ENCODE measurements at places on chromosomes 1 and 21.

DNA sequence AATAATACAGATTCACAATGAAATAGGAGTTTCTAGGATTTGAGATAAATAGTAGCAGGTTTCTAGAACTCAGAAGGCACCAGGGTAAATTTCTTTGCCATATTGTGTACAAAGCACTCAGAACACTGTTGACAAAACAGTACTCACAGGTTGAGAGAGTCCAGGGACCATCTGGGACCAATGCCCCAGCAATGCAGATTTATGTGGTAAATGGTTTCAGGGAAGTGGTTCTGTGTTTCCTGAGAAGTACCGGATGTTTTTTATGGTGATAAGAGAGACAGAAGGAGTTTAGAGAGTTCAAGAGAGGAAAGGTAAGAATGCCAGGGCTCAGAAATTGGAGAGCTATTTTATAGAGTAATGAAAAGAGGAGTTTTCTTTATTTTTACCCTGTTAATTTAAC is 29.6 kb upstream of the DIPK1A start:
- no peak for DNase-seq

GRCh38 chr1:226304291-226304955 is 4.5 kb downstream of the LIN9 start:
- DNase-seq = no peak

DNA sequence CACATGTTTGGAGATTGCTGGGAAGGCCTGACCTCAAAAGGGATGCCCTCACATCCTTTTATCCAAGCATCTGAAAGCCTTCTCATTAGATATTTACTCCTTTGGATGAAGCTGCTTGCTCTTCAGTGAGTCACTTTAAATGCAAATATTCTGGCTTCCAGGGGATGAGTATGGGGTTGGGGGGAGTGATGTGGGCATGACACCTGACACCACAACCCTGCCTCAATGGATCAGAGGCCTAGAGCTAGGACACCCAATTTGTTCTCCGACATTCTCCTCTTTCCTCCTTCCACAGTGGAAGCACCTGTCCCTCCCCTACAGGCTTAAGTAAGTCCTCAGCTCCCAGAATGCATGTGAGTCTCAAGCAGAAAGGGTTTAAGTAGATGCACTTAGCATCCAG is 238.3 kb downstream of the OMA1 start:
- no peak for DNase-seq

DNA sequence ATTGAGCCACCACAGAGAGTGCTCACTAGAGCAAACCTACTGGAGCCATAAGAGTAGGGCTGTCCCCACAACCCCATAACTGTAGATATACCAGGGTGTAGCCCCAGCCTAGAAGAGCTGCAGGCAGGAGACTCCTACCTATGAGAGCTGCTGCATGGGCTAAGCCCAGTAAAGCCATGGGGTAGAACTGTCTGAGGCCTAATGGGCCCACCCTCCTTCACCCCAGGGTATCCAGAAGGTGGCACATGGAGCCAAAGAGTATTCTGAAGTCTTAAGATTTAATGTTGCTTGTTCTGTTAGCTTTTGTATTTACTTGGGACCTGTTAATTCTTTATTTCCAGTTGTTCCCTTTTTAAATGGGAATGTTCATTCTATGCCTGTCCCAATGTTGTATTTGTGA is 1193.7 kb upstream of the ADGRL2 start:
- DNase-seq = no peak

DNA sequence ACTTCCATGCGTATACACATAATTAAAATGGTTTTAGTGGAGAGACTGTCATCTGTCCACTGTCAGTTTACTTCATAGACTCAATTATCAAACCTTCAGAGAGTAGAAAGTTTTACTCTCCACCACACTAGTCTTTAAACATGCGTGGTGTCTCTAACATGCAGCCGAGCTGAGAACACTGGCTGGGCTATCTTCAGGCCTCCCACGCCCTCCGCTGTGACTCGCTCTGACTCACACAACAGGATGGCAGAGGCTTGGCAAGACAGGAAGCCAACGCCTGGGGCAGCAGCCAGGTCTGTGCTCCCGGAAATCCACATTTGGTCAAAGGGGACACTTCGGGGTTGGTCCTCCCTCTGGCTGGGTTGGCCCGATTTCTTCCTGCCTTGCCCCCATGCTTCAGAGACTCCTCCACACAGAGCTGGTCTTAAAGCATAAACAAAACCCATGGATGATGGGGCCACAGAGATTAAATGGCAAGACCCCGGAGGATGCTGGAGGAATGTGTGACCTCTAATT is 22.7 kb upstream of the IFNGR2 start:
- DNase-seq = peak; percentile 84

DNA sequence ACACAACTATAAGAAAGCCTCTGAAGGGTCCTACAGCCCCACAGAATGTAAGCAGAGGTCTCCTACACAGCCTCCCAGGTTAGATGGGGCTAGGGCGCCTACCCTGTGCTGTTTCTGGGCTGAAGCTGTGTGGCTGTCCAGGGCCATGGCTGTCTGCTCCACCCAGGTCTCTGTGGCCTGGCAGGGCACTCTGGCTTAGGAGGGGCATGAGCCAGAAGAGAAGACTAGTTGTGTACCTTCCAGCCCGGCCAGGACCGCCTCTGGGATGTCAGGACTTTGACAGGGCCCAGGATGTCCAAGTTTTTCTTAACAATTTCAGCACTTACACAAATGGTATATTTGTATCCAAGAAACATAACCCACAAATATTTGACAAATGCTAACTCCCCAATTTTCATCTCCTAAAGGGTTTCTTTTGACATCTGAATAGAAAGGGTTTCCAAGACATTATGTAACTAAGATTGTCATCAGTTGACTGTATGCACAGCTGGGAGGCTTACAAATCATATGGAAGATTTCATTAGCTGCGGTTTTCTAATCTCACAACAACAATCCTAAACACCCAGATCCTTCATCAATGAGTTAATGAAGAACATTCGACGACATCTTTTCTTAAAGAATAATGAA is 80.5 kb downstream of the HSF2BP start:
- DNase-seq = no peak

GRCh38 chr1:40951943-40952743 is 27.4 kb upstream of the CTPS1 start:
- DNase-seq = peak; percentile 78

- DNase-seq = no peak
Measured at GRCh38 chr1:197967066-197967465, 49.9 kb downstream of the LHX9 start.

- no peak for DNase-seq
Measured at GRCh38 chr1:27036718-27037117, 24.1 kb upstream of the TENT5B start.

GRCh38 chr1:95640746-95641145 is 406.7 kb downstream of the RWDD3 start:
- DNase-seq = no peak

DNA sequence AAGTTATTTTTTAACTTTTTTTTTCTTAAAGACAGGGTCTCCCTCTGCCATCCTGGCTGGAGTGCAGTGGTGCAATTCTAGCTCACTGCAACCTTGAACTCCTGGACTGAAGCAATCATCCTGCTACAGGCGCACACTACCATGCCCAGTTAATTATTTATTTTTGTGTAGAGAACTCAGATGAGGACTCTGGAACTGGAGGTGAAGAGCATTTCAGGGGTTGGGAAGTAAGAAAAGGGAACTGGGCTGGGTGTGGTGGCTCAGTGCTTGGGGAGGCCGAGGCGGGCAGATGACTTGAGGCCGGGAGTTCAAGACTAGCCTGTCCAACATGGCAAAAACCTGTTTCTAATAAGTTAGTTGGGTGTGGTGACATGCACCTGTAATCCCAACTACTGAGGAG is 28.9 kb downstream of the SLC35F3 start:
- no peak for DNase-seq

GRCh38 chr1:46769028-46769740 is 29.7 kb upstream of the CYP4B1 start:
- DNase-seq = no peak

DNA sequence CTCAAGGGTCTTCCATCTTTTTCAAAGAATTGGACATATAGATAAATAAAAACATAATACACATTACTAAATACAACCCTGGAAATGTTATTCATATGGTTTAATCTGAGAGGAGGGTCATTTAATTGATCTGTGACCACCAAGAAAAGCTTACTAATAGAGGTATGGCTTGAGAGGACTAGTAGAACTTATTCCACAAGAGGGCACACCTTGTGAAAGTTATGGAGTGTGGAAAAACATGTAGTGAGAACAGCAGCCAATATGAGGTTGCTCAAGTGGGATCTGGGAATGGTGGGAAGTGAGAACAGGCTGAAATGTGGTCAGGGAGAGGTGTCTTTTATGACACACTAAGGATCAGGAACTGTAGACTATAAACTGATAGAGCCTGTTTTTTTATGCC is 973.5 kb upstream of the B3GALT2 start:
- DNase-seq = no peak

- DNase-seq = no peak
Measured at GRCh38 chr21:27257908-27258556, 291.1 kb upstream of the ADAMTS5 start.

GRCh38 chr1:201183753-201184152 is 6.9 kb upstream of the IGFN1 start:
- DNase-seq = no peak

- no peak for DNase-seq
Measured at GRCh38 chr1:243495442-243496186, 239.8 kb downstream of the SDCCAG8 start.

DNA sequence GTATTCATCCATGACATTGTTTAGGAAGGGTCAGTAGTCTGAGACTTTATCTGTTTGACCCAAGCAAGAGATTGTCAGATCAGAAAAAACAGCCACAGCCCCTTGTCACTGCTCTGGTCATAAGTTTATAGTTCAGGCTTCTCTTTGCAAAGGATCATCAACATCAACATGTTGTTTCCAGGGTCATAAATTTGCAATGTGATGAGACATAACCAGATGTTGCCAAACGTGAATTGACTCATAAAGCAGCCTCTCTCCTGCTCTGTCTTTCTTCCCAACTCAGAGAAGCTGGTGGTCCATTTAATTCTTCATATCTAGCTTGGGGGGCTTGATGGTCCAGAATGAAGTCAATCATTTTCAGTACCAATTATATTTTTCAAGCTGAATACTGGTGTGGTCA is 507.2 kb upstream of the PBX1 start:
- DNase-seq = no peak

- peak; percentile 22 for DNase-seq
Measured at GRCh38 chr1:169999331-169999741, 75.2 kb downstream of the KIFAP3 start.
